ENCODE measurements at places on chromosomes 7 and 10.
A peak's percentile ranks its signal among the peaks of the same experiment; 100 is the strongest.

DNA sequence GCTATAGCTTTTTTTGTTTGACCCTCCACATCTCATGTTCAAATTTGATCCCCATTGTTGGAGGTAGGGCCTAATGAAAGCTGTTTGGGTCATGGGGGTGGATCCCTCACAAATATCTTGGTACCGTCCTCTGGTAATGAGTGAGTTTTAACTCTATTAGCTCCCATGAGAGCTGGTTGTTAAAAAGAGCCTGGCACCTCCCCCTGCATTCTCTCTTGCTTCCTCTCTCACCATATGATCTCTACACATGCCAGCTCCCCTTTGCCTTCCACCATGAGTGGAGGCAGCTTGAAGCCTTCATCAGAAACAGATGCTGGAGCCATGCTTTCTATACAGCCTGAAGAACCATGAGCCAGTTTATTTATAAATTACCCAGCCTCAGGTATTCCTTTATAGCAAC lies 43.0 kb upstream of the IMMP2L start:
- DNase-seq = no peak

DNA sequence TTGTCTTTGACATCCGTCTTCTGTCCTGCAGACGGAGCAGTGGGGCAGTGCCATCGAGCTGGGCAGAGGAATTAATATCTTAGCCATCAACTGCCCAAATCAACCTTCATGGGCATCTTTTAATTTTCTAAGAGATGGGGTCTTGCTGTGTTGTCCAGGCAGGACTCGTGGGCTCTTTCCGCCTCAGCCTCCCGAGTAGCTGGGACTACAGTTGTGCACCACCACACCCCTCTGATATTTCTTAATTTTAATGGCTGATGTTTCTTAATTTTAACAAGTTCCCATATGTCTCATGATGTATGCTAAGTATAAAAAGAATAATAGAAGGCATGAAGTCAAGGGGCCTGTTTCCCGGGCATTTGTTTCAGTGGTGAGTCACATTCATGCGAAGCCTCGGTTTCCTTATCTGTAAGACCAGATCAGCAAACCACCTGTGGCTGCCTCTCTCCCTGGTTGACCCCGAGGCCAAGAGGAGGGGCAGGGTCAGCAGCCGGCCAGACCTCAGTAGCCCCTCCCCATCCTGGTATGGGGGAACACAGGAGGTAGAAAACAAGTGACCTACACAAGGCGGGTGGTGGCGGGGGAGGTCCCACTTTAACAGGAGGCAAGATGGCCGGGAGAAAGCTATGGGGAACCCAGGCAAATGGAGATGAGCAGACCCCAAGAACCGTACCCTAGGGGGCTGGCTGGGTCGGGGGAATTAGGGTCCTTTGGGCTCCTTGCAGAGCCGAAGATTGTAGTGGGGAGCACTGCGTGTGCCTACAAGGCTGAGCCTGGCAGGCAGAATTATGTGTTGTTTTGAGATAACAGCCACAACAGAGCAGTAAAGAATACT lies 85.5 kb downstream of the CUX1 start:
- DNase-seq = no peak

DNA sequence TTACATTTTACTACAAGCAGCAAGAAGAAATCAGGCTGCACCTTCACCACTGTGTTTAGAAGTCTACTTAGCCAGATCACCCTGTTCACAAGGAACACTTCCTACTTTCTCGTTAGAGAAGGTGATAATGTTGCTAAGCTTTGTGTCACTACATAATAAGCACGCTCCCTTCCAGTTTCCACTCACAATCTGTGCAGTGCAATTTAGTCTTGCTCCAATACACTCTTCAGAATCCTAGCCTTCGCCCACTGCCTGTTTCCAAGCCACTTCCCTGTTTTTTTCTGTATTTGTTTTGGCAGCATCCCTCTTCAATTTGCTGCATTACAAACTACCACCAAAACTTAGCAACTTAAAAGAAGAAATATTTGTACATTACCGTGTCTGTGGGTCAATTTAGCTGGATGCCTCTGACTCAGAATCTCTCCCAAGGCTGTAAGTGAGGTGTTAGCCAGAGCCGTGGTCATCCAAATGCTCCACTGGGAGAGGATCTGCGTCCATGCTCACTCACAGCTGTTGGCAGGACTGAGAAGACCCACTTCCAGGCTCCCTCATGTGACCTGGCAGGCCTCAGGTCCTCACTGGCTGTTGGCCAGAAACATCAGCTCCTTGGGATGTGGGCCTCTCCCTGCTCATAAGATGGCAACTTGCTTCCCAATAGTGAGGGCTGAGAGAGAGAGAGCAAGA lies 110.4 kb downstream of the PON1 start:
- peak; percentile 86 for DNase-seq

DNA sequence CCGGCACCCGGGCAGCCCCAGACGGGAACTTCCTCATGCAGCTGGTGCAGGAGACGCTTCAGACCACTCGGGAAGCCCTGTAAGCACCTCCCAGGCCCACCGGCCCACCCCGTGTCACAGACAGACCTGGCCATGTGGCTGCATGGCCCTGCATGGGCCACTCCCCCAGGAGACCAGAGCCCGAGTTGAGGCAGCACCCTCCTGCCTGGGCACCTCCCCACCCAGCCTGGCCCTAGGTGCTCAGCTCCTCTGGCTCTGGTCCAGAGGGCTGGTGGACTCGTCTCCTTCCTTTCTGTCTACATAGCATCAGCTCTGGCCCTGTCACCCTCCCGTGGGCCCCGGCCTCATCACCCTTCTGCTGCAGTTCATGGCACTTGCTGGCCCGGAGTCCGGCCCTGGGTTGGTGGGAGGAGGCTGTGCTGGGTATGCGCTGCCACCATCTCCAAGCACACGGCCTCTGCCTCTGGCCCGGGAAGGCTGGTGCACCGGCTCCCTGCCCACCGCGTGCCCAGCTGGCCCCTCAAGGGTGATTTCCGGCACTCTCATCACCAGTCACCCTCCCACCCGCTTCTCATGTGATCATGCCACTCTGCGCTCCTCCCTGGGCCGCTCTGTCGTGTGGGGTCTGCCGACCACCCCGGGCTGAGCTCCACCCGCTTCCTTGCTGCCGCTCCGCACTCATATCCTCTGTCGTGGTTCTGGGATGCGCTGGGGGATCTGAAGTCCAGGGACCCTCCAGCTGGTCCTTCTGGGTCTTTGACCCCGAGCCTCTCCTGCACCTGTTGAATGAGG lies 53.1 kb upstream of the DPYSL4 start:
- no peak for DNase-seq

DNA sequence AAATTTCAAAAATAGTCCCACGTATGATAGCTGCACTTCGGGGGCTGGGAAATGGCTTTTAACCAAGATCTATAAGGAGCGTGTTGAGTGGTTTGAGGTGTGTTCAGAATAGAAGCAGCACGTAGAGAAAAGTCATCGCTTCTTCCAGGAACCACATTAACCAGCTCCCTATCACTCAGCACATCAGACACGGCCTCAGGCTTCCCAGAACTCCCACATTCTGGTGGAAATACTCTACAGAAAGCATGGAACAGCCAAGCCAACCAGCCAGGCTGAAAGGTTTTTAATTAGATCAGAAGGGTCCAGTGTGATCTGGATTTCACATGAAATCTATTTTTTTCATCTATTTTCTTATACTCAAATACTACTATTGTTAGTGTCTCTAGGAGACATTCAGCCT lies 231.5 kb upstream of the NRP1 start:
- DNase-seq = no peak

GRCh38 chr10:85532773-85533172 lies 833.8 kb downstream of the GRID1 start:
- DNase-seq = no peak

DNA sequence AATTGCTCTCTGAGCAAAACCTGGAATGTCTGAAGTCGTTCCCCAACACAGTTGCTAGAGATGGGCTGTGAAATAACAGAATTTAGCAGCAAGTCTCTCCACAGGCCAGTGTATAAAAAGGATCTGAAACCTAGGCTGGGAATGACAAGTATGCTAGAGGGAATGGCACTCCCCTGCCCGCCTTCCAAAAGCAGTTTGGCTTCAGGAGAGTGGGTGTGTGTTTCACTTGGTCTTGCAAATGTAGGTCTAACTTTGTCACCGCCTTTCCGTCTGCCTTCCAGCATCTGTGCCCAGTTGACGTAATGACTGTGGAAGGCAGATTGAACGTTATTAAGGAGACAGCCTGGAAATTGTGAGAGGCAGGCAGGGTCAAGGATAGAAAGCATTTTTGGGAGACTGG lies 18.0 kb upstream of the MTURN start:
- DNase-seq = no peak

DNA sequence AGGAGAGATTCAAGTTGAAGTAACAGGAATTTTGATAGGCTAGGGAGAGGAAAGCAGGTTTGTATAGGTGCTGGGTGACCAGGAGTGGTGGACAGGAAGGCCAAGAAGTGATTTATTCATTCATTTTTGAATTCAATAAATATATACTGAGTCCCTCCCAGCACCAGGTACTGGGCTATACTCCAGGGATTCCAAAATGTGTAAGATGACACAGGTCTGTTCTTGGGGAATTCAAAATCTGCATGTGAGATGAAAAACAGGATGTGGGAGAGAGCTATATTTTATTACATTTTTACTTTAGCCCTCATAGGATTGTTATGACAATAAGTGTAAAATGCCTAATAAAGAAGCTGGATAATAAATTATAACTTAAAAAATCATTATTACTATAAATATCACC lies 134.9 kb downstream of the ANK3 start:
- no peak for DNase-seq

GRCh38 chr7:93171606-93172226 lies 23.5 kb upstream of the SAMD9L start:
- no peak for DNase-seq

GRCh38 chr7:131008840-131009711 lies 275.1 kb upstream of the KLF14 start:
- no peak for DNase-seq

DNA sequence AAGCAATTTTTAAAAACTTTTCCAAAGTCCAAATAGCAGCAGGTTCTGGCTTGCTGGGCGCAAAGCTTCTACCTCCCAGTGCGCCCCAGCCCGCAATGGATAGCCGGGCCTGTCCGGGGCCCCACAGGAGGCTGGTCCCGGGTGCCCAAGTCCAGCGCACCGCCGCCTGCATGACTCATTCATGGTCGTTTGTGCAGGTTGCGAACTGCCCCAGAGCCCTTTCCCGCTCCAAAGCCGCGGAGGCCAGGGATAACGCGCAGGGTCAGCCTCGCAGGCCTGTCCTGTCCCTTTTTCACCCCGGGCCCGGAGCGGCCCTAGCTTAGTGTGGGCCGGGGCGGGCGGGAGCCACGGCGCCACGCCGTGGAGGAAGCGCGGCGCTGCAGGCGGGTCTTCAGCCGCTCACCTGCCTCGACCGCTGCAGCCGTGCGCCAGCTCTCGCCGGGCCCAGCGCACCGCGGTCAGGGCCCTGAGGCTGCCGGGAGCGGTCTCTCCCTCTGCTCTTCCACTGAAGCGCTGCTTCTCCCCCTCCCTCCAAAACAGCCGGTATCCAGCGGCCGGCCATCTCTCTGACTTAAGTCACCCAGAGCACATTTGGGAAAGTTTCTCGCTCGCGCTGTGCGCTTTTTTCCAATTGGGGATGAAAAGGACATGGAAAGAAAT lies 1.7 kb upstream of the EGR2 start:
- peak; percentile 83 for DNase-seq

GRCh38 chr10:28020993-28021982 lies 22.4 kb upstream of the ODAD2 start:
- no peak for DNase-seq

DNA sequence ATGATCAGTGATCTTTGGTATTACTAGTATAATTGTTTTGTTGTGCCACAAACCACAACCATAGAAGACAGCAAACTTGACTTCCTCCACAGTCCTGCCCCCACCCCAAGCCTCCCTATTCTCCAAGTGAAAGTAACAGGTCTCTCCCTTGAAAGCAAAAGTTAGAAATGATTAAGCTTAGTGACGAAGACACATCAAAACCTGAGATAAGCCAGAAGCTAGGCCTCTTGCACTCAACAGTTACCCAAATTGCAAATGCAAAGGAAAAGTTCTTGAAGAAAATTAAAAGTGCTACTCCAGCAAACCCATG lies 7.5 kb downstream of the SAR1A start:
- DNase-seq = no peak

DNA sequence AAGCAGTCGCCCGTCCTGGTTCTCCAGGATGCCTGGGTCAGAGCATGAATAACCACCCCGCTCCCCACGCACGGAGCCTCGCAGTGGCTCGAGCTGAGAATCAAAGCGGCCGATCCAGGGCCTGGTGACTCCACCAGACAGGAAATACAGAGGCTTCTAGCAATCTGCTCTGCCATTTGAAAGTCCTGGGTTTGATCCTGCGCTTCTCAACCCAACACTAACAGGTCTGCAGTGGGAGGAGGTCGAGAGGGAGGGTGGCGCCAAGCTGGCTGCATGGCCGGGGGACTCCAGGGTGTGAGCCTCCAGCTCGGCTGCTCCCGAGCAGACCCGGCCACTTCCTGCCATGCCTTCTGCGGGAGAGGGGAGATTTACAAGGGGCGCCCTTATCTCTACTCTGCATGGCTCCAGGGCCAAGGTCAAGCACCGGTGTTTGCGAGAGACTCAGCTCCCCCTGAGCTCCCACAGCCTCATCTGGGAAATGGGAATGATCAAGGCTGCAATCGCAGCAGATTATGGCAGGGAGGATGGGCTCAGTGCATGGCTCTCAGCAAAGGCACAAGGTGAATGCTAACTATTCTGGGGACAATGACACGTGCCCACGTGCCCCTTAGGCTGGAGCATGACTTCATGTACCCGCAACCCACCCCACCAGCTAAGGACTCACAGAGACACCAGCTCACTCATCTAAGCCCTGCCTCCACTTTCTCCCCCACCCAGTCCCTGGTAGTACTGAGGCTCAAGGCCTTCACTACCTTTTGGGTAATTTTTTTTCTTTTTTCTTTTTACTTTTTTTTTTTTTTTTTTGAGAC lies 73.9 kb upstream of the TNRC18 start:
- DNase-seq = no peak

DNA sequence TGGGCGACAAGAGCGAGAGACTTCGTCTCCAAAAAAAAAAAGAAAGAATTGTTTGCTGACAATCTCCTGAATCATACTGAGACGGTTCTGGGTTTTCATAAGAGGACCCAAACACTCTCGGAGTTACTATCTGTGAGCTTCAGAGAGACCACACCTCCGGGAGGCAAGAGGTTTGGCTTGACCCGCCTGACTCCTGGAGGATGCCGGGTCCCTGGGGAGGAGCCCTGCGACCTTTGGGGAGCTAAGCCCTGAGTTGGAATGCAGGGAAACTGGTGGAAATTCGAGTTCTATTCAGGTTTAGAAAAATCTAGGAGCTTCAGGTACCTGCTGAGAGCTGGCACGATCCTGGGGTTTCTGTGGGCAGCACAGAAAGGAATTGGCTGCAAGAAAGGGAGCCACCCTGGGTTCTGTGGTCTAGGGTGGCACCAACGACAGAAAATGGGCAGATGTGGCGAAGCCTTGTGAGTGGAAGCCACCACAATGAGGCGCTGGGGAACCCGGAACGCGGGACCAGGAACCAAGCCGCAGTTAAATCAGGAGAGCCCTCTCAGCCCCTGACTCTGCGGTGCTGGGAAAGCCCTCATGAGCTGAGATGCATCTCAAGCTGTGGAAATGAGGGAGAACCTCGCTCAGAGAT lies 21.9 kb upstream of the GATAD1 start:
- DNase-seq = no peak

- no peak for DNase-seq
Observed at GRCh38 chr10:132784866-132785722, 853 bp downstream of the NKX6-2 start.

All from sciatic nerve (tissue), 2 donors.